Spinal cord (tissue), 10 donors: ENCODE measurements at places on chromosomes 6 and 20.
A peak's percentile ranks its signal among the peaks of the same experiment; 100 is the strongest.

DNA sequence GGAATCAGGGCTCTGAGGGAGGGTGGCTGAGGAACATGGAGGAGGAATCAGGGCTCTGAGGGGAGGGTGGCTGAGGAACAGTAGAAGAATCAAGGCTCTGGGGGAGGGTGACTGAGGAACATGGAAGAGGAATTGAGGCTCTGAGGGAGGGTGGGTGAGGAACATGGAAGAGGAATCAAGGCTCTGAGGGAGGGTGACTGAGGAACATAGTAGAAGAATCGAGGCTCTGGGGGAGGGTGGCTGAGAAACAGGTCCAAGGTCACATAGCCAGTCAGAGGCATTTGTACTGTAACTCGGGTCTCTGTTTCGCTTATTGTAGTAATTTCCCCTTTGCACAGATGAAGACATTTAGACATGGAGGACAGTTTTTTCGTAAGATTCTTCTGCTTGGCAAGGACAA lies 164.8 kb downstream of the SOBP start:
- DNase-seq = no peak

GRCh38 chr6:1738558-1739081 lies 128.9 kb downstream of the FOXC1 start:
- no peak for DNase-seq

- no peak for DNase-seq
These were observed 80.7 kb upstream of the CCN6 start for GRCh38 chr6:111973118-111973761.

DNA sequence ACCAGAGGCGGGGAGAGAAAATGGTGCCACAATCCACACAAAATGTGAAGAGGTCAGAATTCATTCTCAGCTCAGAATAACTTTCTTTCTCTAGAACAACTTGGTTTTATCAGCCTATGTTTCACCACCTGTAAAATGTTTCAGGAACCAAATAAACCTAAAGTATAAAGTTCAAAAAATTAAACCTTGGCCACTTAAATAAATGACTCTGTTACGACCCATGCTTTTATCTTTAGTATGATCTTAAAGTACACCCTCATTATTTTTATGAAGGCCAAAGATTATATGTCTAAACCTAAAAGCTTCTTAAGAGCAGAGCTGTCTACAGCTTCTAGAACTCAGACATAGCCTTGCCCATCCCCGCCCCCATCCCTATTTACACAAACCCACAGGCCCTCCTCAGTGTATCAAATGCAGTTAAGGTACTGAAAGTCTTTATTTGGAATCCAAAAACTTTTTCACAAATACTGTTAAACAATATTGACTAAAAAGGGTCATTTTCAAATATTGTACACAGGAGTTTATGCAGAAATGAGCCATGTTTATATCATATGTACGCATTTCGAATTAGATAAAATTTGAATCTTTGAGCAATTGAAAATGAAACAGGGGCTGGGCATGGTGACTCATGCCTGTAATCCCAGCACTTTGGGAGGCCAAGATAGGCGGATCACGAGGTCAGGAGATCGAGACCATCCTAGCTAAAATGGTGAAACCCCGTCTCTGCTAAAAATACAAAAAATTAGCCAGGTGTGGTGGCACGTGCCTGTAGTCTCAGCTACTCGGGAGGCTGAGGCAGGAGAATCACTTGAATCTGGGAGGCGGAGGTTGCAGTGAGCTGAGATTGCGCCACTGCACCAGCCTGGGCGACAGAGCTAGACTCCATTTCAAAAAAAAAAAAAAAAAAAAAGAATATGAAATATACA lies 5.7 kb upstream of the NHSL1 start:
- DNase-seq = no peak

GRCh38 chr20:10565191-10565921 lies 108.4 kb downstream of the JAG1 start:
- DNase-seq = no peak

DNA sequence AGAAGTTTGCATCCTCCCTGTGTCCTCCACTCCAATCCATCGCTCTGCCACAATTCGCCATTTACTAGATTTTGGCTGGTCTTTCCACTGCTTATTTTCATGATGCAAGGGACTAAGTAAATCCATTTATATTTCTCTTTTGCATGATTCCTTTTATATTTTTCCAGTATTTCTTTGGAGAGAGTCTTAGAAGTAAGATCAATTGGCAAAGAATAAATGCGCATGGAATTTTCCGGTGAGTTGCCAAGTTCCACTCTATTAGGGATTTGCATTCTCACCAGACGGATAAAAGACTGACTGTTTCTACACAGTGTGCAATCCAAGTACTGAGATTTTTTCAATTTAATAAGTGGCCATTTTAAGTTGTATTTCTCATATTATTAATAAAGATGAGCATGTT lies 91.7 kb upstream of the PHACTR3 start:
- peak; percentile 34 for DNase-seq

DNA sequence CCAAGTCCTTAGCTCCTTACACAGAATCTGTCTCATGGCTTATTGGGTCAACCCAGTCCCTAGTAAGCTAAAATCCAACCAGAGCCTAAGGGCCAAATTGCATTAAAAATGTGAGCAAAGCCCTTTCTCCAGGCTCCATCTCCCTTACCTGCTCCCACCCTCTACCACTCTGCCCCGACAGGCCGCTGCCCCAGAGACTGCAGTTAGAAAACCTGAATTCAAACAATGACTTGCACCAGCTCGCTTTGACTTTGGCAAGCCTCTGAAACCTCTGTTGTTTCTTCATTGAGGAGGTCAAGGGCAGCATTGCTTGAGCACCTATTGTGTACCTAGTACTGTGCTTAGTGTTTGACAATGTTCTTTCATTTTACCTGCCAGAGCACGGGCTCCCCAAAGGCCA lies 188.1 kb upstream of the PMEPA1 start:
- no peak for DNase-seq

DNA sequence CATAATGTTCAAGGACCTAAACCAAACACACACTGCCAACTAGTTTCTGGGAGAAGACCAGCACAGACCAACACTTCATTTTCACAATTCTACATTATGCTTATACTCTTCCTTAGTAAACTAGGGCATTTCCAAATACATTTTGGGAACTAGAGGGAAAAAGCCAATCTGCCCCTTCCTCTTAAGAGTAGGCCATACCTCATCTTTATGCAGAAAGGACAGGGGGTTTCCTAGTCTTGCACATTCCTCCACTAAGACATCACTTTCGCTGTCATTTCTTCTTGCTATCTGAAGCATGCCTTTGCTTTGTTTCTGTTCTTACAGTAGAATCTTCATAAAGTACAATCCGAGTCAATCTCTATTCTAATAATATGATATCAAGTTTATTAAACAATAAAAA lies 105.7 kb downstream of the SMLR1 start:
- DNase-seq = no peak

DNA sequence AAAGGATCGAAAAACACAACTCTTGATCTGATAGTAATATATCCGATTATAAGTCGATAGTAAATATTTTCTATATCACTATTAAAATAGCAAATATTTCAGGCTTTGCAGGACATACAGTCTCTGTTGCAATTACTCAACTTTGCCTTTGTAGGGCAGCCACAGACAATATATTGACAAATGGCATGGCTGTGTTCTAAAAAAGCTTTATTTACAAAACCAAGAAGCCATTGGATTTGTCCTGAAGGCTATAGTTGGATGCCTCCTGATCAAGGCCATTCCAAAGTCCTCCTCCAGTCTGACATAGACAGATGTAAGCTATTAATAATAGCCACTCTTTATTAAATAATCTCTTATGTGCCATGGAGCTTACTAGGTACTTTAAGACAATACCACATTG lies 5.9 kb downstream of the OCSTAMP start:
- DNase-seq = no peak

DNA sequence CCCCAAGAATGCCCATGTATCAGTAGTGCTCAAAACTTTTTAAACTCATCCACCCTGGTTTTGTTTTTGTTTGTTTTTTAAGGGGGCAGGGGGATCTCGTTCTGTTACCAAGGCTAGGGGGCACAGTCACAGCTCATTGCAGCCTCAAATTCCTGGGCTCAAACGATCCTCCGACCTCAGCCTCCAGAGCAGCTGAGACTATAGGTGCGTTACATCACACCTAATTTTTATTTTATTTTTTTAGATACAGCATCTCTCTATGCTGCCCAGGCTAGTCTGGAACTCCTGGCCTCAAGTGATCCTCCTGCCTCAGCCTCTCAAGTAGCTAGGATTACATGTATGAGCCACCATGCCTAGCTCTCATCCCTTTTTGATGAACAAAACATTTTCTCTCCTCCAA lies 11.2 kb downstream of the PHIP start:
- no peak for DNase-seq

DNA sequence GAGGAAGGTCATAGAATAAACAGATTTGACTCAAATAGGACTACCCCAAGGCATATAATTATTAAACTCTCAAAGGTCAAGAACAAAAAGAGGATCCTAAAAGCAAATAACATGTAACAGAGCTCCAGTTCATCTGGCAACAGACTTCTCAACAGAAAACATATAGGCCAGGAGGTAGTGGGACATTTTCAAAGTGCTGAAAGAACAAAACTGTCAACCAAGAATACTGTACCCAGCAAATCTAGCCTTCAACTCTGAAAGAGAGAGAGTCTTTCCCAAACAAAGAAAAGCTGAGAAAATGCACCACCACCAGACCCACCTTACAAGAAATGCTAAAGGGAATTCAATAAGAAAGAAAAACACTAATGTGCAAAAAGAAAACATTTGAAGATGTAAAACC lies 11.9 kb downstream of the NQO2 start:
- no peak for DNase-seq

DNA sequence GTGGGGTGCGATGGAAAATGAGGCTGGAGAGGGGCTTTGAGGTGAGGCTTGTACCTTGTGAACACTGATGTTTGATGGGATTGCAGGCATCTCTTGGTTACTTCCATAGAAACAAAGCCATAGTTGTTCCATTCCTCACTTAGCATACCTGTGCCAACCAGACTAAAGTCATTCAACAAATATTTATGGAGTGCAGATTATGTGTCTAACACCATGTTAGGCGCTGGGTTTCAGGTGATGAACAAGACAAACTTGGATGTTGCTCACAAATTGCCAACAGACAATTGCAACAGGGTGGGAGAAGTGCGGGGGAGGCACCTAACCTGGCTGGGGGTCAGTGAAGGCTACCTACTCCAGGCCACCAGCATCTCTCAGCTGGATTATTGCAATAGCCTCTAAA lies 1.5 kb downstream of the TTPAL start:
- no peak for DNase-seq

GRCh38 chr6:16336056-16336818 lies 97.8 kb downstream of the GMPR start:
- DNase-seq = no peak

GRCh38 chr6:70706491-70707123 lies 38.9 kb downstream of the SMAP1 start:
- DNase-seq = peak; percentile 70

DNA sequence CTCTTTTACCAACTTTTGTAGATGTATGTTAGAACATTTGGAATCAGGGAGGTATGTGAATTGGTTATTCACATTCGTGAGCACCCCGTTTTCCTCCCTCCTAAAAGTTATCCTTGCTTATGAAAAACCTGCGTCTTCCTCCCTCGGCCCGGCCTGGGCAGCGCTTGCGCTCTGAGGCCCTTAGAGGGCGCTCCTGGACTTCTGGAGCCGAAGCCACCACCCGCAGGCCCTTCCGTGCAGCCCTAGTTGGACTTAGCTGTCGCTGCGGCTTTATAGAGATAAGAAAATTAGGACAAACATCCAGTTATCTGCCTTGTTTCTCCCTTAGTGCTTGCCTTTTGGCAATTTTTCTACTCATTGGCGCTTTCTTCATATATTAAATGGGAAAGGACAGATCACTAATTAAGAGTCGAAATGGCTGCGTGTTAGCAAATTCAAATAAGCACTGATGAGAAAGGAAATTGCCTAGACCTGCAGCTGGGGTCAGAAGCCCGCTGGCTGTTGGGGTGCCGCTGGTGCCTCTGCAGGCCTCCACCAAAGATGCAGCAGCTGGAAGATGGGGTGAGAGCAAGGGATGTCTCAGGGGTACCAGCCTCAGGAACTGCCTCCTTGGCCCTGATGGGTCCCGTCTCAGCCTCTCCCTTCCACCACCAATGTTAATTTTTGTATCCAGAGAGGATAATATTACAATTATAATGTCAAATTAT lies 5.2 kb downstream of the FNDC1 start:
- DNase-seq = peak; percentile 92

- no peak for DNase-seq
These were observed 724 bp downstream of the CDKN1A start for GRCh38 chr6:36679043-36679833.
